ENCODE measurements at places on chromosomes 2 and 18.

GRCh38 chr2:240208631-240209211, 68.3 kb upstream of the OTOS start:
- DNase-seq: no peak

- DNase-seq: no peak
These were observed 66.3 kb downstream of the NCKAP1 start for GRCh38 chr2:182971820-182972547.

GRCh38 chr2:11177871-11178690, 22.8 kb downstream of the SLC66A3 start:
- DNase-seq: no peak

- DNase-seq: no peak
These were observed 47.4 kb downstream of the FSIP2 start for GRCh38 chr2:185785851-185786473.

DNA sequence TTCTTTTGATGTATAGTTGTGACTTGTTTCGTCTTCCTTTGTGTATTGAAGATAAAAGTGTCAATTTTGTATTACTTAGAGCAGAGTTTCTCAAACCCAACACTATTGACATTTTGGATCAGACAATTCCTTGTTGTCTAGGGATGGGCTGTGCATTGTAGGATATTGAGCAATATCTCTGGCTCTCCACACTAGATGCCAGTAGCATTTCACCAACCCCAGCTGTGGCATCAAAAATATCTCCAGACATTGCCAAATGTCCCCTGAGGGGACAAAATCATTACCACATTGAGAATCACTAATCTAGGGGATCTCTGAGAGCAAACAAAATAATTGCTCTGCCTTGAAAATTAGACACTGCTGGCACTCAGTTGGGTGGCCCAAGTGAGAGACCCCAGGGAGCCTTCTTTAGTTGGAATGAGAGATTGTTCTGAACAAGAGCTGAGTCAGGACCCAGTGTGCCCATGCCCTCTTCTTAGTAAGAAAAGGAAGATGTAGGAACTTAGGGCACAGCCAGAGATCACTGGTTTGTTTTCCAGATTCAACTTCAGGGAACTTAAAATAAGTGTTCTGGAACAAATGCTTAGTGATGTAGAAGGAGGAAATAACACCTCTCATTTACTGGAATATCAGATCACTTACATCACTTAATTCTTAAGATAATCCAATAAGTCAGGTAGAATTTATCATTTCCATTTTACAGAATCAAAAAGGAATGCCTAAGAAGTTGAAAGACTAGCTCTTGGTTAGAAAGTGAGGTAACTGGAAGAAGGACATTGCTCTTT, 466.6 kb upstream of the TNP1 start:
- no peak for DNase-seq

DNA sequence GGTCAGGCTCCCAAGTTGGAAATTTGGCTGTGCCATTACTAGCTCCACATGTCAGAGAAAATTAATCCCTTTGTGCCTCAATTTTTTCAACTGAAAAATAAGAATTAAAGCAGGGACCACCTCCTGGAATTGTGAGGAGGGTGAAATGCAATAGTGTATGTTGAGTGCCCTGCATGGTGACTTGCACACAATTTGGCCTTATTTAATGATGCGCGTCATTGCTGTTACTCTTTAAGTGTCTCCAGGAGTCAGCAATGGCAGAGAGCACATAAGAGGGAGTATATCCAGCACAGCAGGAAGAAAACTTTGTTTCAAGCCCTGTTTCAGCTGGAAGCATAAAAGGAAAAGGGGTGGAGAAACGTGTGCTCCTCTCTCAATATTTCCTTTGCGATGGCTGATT, 215.8 kb downstream of the ALK start:
- DNase-seq: no peak

GRCh38 chr2:230974096-230974913, 21.6 kb upstream of the SPATA3 start:
- peak; percentile 42 for DNase-seq

GRCh38 chr2:47785986-47786385, 3.0 kb downstream of the MSH6 start:
- no peak for DNase-seq

- no peak for DNase-seq
These were observed 6.7 kb downstream of the TNFRSF11A start for GRCh38 chr18:62331581-62332356.

- no peak for DNase-seq
These were observed 75.0 kb upstream of the RBM44 start for GRCh38 chr2:237723602-237724001.

DNA sequence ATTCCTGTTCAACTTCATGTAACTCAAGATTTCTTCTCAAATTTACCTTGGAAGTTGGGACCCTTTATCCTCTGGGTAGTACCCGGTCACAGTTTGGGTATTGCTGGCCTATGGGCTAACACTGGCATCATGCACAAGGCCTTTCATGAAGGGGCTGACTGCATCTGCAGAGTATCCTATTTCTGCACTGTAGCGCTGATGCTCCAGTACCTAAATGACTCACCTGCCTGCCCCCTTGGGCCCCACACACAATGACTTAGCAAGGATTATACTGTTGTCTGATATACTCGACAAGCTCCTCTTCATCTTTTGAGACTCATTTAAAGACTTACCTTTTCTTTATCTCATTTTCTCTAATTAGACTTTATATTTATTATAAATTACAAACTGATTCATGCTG, 39.9 kb downstream of the DNAH6 start:
- DNase-seq: no peak

GRCh38 chr2:185771396-185771795, 32.8 kb downstream of the FSIP2 start:
- no peak for DNase-seq

- DNase-seq: no peak
These were observed 434.4 kb downstream of the TNS1 start for GRCh38 chr2:217568289-217568971.

- DNase-seq: no peak
These were observed 87.7 kb upstream of the LYPD1 start for GRCh38 chr2:132757676-132758075.

DNA sequence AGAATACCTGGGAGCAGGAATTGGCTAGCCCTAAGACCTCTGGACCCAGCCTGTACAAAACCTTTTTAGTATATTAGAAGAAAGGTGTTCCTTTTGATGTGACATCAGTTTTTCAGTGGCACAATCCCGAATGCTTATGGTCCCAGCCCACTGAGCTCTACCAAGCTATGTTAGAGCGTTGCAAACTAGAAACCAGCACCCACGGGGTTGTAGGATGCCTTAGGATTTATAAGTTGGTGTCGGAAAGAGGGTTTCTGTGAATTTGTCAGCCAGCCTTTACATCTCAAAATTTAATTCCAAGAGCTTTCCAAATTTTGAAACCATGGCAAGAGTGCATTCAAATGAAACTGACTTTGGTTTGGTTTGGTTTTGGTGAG, 499 bp upstream of the LMAN1 start:
- DNase-seq: no peak

DNA sequence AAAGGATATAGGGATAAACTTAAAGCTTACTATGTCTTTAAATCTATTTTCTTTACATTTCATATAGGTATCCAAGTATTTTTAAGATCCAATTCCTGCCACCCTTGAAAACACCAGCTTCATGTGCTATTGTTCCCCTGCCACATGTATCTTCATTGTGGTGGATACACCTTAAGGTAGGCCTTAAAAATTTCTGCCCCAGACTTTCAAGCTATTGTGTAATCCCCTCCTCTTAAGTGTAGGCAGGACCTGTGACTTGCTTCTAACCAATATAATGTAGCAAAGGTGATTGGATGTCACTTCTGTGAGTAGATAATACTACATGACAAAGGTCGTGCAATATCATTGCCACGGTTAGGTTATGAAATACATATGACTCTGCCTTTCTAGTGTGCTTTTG, 119.5 kb downstream of the RAD51AP2 start:
- DNase-seq: no peak

- peak; percentile 10 for DNase-seq
These were observed 24.7 kb upstream of the TOGARAM2 start for GRCh38 chr2:28956415-28956826.

- DNase-seq: no peak
These were observed 20.9 kb upstream of the KIDINS220 start for GRCh38 chr2:8858264-8858663.

DNA sequence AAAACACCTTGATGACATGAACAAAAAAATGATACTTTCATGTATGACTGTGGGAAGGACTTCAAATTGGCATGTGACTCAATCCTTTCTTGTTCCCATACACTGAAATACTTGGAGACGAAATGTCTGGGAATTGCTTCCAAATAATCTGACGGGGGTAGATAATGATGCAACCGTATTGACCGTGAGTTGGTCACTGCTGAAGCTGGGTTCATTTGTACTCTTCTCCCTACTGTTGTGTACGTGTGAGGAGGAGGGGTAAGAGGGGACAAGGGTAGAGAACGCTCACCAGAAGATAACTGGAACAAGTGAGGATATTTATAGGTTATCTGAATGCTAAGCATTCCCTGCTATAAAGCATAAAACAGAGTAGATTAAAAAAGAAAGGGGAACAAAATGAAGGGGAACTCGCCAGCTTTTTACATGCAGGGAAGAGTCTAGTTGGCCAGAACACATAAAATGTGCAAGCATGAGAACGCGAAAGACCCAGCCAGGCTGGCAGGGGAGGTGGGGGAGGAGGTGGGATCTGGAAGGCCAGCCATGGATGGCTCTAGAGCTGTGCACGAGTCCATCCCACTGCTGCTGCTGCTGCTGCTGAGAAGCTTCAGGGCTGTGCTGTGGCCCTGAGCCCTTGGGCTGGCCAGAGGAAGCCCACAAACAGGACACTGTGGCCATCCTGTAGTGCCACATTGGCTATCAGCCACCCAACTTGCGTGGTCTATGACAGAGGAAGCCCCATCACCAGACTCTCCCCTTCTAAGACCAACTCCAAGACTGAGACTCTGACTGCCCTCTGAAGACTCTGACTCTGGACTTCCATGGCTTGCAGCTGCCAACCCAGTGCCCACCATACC, 15.2 kb upstream of the CETN1 start:
- no peak for DNase-seq

GRCh38 chr18:55920063-55920462, 332.1 kb upstream of the TCF4 start:
- no peak for DNase-seq

DNA sequence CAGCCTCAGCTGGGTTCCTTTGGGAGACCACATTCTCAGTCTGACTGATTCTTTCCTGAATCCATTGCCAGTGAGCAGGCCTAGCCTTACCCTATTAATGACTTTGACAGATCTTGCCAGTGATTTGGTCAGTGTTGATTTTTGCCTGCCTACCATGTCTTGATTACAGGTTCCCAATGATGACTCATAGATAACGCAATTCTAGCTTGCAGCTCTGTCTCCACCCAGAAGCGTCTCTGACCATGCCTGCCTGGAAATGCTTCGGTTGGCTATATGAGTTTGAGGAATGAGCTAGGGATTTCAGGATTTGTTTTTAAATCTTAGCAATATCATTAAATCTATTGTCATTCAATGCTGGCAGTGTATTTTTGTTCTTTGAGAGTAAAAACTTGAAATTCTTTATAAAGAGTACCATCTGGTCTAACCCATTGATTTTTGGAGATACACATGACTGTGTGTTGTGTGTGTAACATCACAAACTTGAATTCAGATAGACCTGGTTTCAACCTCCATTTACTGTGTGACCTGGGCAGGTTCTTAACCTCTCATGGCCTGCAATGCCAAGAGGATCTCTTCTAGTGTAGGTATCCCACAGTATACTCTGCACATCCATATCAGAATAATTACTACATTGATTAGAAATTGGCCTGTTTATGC, 57.0 kb downstream of the CCDC150 start:
- no peak for DNase-seq

- no peak for DNase-seq
These were observed 119.2 kb downstream of the ETAA1 start for GRCh38 chr2:67516362-67516761.

GRCh38 chr2:65349863-65350262, 82.5 kb downstream of the SPRED2 start:
- no peak for DNase-seq

- no peak for DNase-seq
These were observed 185.1 kb downstream of the TCF4 start for GRCh38 chr18:55402731-55403405.

- DNase-seq: no peak
These were observed 1727.9 kb upstream of the SLC39A10 start for GRCh38 chr2:193929131-193929530.

- DNase-seq: no peak
These were observed 93.9 kb downstream of the KLF7 start for GRCh38 chr2:207071820-207072219.

GRCh38 chr2:35508601-35509000, 847.0 kb upstream of the CRIM1 start:
- DNase-seq: no peak

DNA sequence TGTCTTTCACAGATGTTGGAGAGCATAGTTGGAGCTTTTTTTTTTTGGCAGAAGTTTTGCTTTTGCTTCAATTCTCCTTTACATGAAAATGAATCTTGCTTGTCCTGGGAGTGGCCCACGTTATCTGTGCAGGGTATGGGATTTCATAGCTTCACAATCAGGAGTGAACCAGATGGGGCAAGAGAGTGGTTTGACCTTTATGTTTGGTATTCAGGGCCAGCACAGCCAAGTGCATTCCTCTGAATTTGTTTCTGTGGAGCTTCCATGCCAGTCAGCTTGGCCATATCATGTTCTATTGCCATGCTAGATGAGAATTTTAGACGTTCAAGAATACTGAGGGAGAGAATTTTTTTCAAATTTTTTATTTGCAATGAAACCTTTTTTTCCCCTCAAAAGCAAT, 116.6 kb downstream of the PRPF40A start:
- DNase-seq: no peak

DNA sequence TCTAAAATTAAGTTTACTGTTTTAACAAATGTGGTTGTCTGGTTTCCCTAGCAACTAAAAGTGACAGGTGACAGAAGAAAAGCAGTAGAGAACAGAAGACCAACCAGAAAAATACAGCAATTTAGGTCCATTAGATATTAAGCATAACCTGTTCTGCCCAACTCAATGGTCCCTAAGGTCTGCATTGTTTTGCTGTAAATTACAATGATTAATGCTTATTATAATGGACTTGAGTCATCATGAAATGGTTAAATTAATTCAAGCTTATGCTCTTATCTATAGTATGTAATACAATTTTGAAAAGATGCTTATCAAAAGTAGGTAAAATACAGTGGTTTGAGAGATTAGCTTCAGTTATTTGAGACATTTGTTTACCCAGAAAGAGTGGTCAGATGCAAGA, 378.0 kb downstream of the GRB14 start:
- DNase-seq: no peak

GRCh38 chr2:11680901-11681721, 11.1 kb upstream of the NTSR2 start:
- no peak for DNase-seq

- DNase-seq: no peak
These were observed 7.2 kb downstream of the SLC66A2 start for GRCh38 chr18:79944126-79944731.

GRCh38 chr2:12006850-12007249, 260.4 kb downstream of the LPIN1 start:
- no peak for DNase-seq

GRCh38 chr2:38533180-38533579, 69.5 kb downstream of the HNRNPLL start:
- DNase-seq: no peak

All from stimulated activated CD4-positive, alpha-beta T cell treated with anti-CD3 and anti-CD28 coated beads, TNF-alpha, amount 100 ng/mL, for 1 hour (primary cell).